ENCODE measurements at places on chromosomes 6 and 20.

- no peak for DNase-seq
Measured at GRCh38 chr6:140459209-140459608, 1084.8 kb upstream of the CITED2 start.

DNA sequence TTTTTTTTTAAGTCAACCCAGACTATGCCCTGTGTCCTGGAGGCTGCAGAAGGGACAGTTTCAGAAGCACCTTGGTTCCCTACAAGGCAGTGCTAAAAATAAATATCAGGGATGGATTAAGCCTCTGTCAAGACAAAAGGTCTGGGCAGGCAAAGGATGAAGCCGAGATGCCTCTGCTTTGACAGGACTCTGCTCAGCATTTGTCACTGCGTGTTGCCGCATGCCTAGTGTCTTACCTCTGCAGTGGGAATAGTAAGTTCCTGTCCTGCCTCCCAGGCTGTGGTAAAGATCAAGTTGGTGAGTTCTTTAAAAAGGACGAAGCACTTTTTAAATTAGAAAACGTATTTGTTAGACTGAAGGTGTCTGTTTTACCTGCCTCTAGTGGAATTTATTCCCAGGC lies 15.1 kb downstream of the AAR2 start:
- DNase-seq, result no peak

GRCh38 chr6:56594699-56595098 lies 48.0 kb downstream of the DST start:
- DNase-seq, result no peak

GRCh38 chr20:62535964-62536363 lies 60.2 kb upstream of the GATA5 start:
- DNase-seq, result no peak

DNA sequence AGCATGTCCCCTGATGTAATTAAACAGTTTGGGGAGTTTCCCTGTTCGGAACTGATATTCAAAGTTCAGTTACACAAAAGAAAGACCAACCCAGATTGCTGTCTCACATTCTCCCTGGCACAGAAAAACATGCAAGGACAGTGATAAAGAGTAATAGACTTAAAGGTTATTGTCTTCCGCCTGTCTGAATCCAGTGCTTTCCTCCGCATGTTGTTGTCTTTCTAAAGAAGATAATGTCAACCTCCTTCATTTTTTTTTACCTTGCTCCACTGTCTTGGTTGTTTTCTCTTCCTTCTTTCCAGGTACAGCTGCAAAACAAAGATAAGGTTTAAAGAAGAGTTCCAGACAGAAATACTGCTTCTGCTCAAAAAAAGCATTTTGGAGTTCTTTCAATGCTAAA lies 284.5 kb downstream of the TRDN start:
- DNase-seq, result no peak

- no peak for DNase-seq
Measured at GRCh38 chr6:70739534-70739933, 71.9 kb downstream of the SMAP1 start.

- no peak for DNase-seq
Measured at GRCh38 chr6:19979059-19979458, 141.9 kb downstream of the ID4 start.

DNA sequence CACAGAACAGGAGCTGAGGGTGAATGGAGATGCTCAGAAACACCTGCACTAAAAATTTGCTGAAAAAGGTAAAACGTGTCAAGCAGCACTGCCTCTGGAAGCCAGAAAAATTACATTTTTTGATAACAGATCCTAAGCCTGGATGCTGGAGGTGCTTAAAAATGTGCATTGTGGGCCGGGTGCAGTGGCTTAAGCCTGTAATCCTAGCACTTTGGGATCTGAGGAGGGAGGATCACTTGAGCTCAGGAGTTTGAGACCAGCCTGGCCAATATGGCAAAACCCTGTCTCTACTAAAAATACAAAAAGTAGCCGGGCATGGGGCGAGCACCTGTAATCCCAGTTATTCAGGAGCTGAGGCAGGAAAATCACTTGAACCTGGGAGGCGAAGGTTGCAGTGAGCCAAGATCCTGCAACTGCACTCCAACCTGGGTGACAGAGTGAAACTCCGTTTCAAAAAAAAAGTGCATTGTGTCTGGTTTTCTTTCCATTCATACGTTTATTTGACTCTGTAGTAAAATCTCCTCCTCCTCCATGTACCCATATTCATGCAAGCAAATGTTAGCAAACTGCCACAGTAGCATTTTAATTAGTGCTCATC lies 587 bp upstream of the BTN3A1 start:
- no peak for DNase-seq

DNA sequence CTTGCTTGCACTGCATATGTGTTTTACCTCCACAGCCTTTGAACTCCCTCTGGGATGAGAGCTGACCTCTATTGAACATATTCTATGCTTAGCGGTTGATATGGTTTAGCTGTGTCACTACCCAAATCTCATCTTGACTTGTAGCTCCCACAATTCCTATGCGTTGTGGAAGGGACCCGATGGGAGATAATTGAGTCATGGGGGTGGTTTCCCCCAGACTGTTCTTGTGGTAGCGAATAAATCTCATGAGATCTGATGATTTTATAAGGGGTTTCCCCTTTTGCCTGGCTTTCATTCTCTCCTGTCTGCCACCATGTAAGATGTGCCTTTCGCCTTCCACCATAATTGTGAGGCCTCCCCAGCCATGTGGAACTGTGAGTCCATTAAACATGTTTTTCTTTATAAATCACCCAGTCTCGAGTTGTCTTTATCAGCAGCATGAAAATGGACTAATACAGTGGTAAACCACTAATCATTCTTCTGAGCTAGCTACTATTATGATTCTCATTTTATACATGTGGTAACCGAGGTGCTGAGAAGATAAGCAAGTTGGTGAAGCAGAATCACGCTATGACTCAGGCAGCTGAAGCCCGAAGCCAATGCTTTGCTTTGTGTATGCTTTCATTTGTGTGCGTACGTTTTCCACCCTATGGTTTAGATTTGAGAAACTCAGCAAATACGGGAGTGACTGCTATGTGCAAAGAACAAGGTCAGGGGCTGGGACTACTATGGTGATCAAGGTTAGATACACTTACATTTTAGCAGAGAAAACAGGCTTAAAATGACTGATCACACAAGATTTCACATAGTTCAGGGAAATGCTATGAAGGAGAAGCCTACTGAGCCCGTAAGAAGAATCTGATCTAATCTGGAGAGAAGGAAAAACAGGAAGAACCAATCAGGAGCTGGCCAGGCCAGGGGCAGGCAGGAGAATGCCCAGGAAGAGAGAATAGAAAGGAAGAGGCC lies 363.5 kb downstream of the ESR1 start:
- peak; percentile 14 for DNase-seq

- DNase-seq, result no peak
Measured at GRCh38 chr6:84770521-84770920, 6.1 kb upstream of the TBX18 start.

GRCh38 chr6:152472325-152472724 lies 164.8 kb downstream of the SYNE1 start:
- DNase-seq, result peak; percentile 16

GRCh38 chr6:156762547-156762946 lies 14.6 kb upstream of the ARID1B start:
- DNase-seq, result no peak

DNA sequence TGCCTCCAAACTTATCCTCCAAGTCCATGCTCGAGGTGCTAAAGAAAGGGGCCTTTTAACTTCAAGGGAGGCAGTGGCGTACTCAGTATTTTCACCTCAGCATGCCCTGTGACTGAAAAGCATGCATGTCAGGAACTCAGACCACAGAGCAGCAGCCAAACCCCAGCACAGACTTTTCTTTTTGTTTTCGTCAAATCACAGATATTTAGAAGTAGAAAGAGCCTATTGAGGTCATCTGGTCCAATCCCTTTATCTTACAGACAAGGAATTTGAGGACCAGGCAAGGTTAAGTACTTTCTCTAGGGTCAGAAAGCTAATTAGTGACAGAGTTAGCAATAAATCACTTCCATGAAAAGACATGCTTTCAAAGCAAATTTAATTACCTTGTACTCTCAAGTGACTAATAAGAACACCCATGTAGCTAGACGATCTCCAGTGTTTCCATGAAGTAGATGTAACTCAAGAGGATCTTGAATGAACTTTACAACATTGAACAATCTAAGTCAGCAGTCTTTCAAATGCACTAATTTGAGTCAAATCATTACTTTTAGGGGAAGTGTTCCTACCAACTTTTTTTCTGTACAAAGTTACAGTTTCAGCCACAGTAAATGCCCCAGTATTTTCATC lies 35.9 kb downstream of the MOXD1 start:
- peak; percentile 55 for DNase-seq

DNA sequence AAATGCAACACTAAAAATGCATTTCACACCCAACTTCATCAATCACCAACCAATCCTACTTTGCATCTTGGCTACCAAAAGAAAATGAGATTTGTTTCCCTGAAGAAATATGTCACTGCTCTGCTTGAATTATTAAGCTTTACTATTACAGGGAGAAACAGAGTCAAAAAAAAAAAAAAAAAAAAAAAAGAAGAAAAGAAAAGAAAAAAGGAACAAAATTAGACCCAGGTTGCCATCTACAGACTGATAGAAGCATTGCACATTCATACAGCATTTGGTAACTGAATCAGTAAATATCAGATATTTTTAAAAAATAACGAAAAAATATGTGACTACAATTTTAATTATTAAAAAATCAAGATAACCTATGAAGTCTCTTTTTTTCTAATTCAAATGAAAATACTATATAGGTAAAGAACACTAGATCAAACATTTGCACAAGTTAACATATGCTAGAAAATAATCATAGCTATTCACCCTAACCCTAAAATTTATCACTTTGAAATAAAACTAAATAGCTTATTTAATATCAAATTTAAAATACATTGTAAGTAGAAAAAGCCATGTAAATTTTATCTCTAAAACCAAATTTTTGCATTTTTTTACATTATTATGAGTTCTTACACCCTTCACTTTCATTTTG lies 83.3 kb downstream of the DCDC2 start:
- peak; percentile 3 for DNase-seq

GRCh38 chr6:47358440-47359225 lies 48.9 kb upstream of the TNFRSF21 start:
- DNase-seq, result no peak

DNA sequence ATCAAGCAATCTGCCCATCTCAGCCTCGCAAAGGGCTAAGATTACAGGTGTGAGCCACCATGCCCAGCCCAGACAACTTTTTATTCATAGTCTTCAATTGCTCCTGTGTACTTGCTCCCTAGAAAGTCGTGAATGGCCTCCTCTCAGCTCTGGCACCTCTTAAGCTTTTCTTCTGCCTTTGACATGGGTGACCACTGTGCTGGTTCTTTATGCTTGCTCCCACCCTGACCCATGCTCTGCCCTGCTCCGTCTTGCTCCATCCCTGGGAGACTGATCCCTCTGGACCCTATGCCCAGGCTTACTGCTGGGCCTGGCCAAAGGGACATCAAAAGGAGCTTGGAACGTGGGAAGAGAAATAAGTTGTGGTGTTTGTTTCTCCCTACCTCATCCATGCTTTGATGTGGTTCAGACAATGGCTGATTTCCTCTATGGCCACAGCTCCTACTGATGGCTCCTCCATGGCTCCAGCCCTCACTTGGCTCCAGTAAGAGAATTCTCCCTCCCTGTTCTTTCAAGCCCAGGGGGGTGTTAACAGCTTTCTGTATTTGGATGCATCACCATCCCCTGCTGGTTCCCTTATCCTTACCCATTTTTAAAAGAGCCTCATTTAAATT lies 7.7 kb upstream of the TREM2 start:
- DNase-seq, result no peak

DNA sequence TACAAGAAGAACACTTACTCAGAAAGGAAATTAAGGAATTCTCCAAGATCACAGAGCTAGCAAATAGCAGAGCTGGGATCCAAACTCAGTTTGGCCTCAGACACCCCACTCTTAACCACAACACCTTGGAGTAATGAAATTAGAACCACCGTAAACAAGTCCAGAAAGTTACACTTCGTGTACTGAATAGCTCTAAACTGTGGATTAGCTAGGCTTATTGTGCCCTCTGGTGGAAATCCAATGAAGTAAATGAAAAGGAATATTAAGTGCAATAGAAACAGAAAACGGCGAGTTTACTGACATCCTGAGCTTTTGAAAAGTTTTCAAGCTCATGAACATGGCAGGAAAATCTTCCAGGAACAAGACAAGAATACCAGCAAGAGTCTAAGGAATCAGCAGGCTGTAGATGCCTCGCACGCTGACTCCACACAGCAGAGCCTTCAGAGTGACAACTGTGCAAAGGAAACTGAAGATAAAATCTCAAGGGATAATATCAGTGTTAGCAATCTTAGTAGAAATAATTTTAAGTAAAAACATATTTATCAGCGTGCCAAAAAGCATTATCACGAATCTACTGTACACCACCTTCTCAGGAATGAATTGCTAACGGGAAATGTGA lies 34.6 kb downstream of the FBXO5 start:
- DNase-seq, result peak; percentile 39

DNA sequence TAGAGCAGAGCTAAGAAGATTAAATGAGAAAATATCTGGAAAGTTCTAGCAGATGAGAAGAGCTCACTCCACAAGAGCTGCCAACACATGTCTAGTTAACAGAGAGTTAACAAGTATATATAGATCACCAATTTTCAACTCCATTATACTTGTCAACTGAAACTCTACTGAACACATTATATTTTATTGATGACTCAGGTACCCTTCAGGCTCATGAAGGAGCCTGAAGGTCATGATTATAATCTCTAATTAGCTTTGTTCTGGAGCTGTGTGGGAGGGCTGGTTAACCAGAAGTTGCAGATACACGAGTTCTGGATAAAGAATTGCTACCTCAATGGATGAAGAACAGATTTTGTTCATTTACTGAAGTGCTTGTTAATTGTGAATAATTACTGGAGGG lies 42.1 kb upstream of the PTPRT start:
- DNase-seq, result no peak

- peak; percentile 31 for DNase-seq
Measured at GRCh38 chr6:109069746-109070145, 24.9 kb downstream of the SESN1 start.

DNA sequence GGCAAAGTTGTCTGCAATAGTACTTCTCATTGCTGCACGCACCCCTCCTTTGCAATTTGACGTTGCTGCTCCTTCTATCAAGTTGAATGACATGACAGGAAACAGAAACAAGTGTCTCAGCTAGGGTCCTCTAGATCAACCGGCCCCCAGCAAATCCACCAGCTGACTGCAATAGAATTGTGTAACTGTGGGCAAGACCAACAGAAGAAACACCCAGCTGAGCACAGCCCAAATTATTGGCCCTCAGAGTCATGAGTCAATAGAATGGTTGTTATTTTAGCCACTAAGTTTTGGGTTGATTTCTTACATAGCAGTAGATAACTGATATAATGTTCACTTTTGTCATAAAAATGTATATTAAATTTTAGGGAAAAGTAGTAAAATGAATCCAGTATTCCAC lies 202.7 kb downstream of the MAFB start:
- no peak for DNase-seq

- no peak for DNase-seq
Measured at GRCh38 chr6:134402372-134402984, 84.6 kb upstream of the SGK1 start.

DNA sequence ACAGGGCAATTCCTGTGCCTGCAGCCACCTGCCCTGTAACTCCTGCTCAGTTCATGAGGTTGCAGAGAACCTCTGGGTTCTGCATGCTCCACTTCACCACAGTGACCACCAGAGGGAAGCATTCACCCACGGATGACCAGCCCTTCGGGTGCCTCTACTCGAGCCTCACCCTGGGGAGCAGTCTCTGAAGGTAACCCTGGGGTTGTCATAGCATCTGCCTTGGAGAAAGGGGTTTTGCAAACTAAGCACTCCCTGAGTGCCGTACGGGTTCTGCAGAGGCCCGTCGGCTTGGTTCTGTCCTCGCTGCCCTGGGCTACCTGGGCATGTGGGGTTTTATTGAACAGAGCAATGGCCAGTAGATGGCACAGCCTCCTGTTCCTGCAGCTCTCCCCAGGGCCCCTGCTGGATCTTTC lies 10.2 kb upstream of the CST5 start:
- DNase-seq, result peak; percentile 27

- DNase-seq, result no peak
Measured at GRCh38 chr6:165854061-165854862, 191.2 kb upstream of the PDE10A start.
